ENCODE measurements at places on chromosomes 3 and 15. TPM values are rescaled to one million over a fixed set of nuclear protein-coding genes. Genes with fewer than 3 reads are reported as not detected.

Gene ANKUB1
- not detected for total RNA-seq

Gene TTLL3
- 15.4 TPM for total RNA-seq

Gene TEX55
- total RNA-seq: not detected

Gene ADAMTS7
- 35.1 TPM for total RNA-seq

Gene CAND2
- total RNA-seq: 2.1 TPM

Gene CCDC13
- 0.77 TPM for total RNA-seq

GRCh38 chr3:115436767-115437301 is 186.5 kb upstream of the GAP43 start:
- DNase-seq: peak; percentile 99

DNA sequence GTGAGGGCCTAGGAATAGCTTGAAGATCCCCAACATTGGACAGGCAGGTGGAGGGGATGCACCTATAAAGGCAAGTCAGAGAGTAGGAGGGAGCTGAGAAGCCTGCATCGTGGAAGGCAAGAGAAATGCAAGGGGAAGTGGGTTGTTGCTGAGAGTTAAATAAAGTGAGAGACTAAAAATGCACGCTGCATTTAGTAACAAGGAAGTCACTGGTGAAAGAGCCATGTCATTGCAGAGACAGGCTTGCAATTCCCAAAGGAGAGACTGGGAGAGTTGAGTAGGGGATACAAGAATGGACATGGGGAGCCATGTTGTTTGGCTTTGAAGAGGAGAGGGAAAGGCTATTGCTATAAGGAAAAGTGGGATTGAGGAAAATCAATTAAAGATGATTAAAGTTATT is 77.0 kb upstream of the HEG1 start:
- DNase-seq: no peak

DNA sequence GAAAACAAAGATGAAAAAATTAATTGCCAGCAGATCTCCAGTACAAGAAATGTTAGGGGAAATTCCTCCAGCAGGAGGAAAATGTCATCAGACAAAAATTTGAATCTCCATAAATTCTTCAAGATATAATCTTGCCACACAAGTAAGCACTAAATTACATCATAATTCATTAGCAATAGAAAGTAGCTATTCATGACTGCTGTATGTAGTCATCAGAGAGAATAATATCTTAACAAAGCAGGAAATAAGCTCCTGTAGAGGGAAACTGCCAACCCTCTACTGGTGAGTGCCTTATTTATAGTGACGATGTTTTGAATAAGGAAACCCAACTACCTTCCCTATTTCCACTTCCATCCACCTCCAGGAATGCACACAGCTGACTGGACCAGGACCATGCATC is 15.8 kb upstream of the SLC27A2 start:
- DNase-seq: no peak

GRCh38 chr3:111801693-111802092 is 57.4 kb upstream of the PHLDB2 start:
- DNase-seq: peak; percentile 49

DNA sequence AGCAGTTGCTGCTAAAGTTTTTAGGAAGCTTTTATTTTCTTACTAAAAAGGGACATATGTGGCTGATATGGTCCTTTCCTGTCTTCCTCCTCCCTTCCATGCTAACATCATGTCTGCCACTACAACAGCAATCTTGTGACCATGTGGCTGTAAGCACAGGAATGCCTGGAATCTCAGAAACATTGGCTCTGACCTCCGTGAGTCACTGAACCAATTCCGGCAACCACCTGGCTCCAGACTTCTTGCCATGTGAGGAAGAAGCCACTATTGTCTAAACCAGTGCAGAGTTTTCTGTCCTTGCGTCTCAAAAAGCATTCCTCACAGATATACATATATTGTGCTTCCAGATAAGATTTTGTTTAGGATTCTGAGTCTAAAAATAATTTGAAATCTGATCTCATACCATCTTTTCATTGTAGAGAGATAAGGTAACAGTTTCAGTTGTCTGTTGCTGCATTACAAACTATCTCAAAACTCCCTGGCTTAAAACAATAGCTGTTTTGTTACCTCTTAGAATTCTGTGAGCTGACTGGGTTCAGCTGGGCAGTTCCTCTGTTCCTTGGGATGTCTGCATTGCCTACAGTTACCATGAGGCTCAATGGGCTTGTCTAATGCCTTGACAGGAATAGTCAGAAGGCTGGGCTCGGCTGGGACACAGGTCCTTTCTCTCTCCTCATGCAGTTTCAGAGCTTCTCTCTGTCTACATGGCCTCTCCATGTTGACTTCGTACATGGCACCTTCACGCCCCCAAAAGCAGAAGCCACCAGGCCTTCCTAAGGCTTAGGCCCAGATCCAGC is 77.3 kb upstream of the MAGI1 start:
- peak; percentile 97 for DNase-seq

DNA sequence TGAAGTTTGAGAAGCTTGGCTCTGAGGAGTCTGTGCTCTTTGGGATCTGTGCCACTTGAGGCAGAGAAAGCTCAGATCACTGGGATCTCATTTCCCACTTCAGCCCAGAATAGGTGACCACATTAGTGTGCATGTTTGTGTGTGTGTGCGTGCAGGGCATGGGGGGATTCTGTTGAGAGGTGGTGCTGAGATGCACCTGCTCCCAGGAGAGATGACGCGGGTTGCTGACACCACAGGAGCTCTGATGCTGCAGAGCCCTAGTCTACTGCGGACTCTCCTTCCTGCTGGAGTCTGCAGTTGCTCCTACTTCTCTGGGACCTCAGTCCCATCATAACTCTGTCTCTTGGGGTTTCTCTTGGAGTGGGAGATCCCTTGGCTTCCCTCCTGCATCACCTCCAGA is 14.7 kb upstream of the CTXND1 start:
- DNase-seq: no peak

GRCh38 chr3:101938262-101938847 is 89.0 kb downstream of the NFKBIZ start:
- DNase-seq: no peak

- peak; percentile 11 for DNase-seq
These were observed 600.9 kb upstream of the ROBO2 start for GRCh38 chr3:76438971-76439370.

GRCh38 chr3:40073310-40074007 is 236.0 kb upstream of the EIF1B start:
- no peak for DNase-seq

- DNase-seq: no peak
These were observed 48.4 kb downstream of the ATP2B2 start for GRCh38 chr3:10456981-10457380.

GRCh38 chr3:124878561-124879336 is 8.4 kb downstream of the ITGB5 start:
- DNase-seq: peak; percentile 98

- DNase-seq: no peak
These were observed 30.3 kb downstream of the CPN2 start for GRCh38 chr3:194320744-194321243.

GRCh38 chr3:57826245-57826951 is 70.3 kb downstream of the SLMAP start:
- peak; percentile 12 for DNase-seq

GRCh38 chr3:184334470-184335158 is 2.8 kb upstream of the FAM131A start:
- DNase-seq: peak; percentile 66

GRCh38 chr15:50819344-50819743 is 53.8 kb upstream of the SPPL2A start:
- DNase-seq: no peak

DNA sequence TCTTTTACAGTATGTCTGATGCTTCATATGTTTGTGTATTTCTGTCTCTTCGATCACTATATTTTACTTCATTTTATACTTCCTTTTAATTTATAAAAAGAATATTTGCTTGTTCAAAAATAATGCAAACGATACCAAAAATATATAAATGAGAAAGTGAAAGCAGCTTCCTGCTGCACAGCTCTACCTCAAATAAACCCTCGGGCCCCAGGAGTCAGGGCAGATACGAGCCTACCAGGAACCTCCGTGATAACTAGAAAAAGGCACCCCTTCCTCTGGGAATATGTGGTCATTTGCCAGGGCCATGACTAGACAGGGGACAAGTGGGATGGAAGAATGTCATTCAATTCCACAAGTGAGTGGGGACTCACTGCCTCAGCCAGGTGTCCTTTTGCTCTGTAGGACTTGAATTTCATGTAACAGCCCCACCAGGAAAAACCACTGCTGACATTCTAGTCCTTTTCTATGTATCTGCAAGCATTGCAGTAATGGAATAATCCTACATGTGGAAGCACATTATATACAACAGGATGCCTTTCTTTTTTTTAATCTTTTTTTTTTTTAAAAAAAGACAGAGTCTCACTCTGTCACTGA is 133.3 kb downstream of the SUCLG2 start:
- no peak for DNase-seq

GRCh38 chr3:39460677-39461076 is 6.8 kb upstream of the MOBP start:
- DNase-seq: no peak

- no peak for DNase-seq
These were observed 5.2 kb downstream of the GPR62 start for GRCh38 chr3:51960386-51960785.

DNA sequence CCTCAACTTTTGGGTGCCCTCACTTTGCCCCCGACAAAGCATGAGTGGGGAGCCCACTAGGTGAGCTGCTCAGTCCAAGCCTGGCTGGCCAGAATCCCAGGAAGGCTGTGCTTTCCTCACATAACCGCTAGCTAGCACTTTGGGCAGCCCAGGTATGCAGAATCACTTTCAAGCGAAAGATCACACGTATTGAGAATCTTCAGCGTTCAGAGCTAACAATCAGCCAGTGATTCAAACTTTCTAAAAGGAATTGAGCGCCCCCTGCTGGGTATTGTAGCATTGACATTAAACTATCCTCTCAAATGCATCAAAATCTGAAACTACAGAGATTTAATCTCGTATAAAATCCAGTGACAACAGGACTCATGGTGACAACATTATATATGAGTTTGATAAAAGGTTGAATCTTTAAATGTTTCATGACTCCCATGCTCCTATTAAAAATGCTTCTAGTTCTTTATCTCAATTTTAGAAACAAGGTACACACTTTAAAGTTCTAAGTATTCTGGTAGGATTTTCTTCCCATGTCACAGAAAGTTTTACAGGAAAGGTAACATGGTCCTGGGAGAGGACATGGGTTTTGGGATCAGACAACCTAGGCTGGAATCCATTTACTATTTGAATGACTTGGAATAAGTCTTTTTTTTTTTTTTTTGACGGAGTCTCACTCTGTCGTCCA is 11.8 kb downstream of the ANAPC13 start:
- peak; percentile 70 for DNase-seq

DNA sequence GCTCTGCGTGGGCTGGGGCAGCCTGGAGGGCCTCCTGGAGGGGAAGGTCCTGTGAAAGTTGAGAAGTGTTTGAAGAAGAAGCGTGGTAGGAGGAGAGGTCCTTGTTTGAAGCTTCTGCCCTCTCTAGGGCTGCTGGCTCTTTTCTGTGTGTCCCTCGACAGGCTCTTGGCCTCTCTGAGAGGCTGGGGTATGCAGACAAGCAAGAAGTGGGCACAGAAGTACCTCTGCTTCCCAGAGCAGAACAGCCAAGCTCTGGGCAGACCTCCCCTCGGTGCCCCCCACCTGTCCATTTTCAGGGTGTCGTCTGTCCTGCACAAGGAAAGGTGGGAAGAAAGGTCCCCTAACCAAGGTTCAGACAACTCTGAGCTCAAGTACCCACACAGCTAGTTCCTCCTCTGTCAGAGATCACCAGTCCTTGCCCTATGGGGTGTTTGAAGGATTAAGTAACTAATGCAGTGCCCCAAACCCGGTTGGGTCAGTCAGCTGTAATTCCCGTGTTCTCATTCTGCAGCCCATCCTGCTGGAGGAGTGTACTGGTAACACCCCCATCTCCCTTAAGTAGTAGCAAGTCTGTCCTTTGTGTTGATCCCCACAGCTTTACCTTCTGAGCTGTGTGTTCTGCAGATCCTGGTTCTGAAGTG is 6.3 kb downstream of the CSK start:
- DNase-seq: no peak

GRCh38 chr3:50486219-50486888 is 17.1 kb downstream of the CACNA2D2 start:
- no peak for DNase-seq

DNA sequence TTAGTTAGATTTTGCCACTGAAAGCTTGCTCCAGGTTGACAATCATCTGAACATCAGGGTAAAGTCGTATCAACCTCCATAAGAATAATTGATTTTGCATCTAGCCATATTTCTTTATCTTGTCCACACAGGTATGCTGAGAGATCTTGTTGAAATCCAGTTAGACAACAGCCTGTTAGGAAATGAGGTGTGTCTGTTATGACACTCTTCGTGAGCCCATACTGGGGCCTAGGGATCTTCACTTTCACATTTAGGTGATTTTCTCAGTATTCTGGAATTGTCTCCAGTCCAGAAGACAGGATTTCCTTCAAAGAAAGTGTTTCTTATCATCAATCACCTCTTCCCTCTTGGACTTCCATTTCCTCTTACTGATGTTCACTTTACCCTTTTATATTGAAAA is 18.1 kb downstream of the DNAJB11 start:
- no peak for DNase-seq

DNA sequence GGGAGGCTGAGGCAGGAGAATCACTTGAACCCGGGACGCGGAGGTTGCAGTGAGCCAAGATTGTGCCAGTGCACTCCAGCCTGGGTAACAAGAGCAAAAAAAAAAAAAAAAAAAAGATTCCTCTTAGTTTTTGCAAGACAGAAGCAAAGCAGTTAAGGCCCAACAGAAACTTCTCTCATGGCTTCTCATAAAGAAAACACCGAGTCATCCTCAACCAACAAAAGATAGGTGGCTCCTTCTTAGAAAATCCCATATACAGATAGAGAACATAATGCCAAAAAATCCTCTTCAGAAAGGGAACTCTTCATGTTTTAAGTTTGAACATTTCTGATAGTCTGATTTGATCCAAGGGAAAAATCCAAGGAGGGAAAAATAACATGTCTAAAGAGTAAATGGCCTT is 12.5 kb upstream of the SKIL start:
- DNase-seq: no peak

DNA sequence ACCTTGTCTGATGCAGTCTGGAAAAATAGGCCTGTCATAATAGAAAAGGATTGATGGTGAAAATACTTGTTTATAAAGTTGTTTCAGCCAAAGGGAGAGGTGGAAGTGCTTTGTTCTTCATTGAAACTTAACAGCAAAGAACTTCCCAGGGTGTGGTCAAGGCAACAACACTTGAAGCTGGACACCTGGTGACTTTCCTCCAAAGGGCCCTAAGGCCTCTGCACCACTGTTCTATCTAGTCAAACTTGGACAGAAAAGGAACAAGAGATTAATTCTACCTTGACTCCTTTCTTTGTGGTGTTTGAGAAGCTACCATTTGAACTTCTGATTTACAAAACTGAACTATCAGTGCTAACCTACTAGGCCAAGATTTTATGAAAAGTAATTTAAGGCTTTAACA is 102.0 kb downstream of the CMSS1 start:
- DNase-seq: no peak

DNA sequence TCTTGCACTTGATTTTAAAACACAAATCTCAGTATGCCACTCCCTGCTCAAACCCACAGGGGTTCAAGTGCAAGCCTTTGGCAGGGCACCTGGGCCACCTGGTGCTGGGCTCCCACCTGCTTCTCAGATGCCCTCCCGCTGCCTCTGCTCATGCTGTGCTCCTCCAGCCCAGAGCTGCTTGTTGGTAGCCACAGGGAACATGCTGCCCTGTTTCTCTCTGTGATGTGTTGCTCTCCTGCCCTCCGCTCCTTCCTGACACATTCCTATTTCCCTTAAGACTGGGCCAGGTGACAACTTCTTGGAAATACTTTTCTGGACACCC is 27.1 kb upstream of the KY start:
- DNase-seq: no peak
